ENCODE measurements at places on chromosomes 16 and 17.

- DNase-seq, result no peak
Observed at GRCh38 chr17:57010487-57010886, 32.6 kb downstream of the SCPEP1 start.

DNA sequence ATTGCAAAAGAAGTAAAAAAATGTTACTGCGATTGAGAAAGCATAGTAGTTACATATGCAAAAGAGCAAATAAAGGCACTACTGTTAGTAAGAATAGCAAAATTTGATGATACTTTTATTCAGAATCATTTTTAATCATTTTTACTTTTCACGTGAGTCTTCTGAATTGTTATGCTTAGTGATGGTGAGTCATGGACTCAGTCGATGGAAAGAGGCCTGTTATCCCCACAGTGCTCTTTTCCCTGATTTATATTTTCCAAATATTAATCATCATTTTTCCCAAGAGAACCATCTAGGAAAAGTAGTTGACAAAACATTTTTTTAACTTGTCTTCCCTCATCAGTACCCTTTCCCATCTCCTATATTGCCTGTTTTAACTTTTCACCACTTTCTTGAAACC is 181.1 kb downstream of the CHD9 start:
- DNase-seq, result no peak

GRCh38 chr17:73013816-73014663 is 78.4 kb downstream of the SLC39A11 start:
- DNase-seq, result no peak

GRCh38 chr16:88922114-88922825 is 54.7 kb downstream of the CBFA2T3 start:
- DNase-seq, result no peak

- DNase-seq, result no peak
Observed at GRCh38 chr17:81387100-81388090, 7.9 kb upstream of the BAHCC1 start.

- no peak for DNase-seq
Observed at GRCh38 chr16:84986102-84986501, 25.2 kb downstream of the ZDHHC7 start.

DNA sequence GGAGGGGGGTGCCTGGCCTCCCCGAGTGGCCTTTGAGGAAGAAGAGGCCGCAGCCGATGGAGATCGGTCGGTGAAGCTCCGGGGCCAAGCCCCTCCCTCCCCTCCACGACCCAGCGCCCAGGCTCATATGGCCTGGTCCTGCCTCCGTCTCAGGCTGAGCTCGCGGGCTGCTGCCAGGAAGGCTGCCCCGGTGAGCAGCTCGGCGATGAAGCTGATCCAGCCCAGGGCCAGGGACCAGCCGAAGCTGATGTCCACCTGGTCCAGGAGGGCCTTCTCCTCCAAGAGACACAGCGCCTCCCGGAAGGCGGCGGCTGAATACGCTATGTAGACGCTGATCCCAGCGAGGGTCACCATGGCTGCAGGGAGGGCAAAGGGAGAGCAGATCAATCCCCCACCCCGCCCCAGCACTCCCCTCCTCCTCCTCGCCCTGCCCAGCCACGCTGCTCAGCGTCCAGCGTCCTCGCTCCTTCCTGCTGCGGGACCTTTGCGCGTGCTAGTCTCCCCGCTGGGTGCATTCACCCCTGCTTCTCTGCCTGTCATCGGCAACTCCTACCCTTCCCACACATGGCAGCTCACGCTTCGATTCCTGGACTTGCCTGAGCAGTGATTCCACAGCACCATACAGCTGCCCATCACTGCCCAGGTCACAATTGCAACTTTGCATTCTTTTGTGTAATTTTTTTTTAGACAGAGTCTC is 20.5 kb downstream of the TMEM114 start:
- DNase-seq, result no peak

DNA sequence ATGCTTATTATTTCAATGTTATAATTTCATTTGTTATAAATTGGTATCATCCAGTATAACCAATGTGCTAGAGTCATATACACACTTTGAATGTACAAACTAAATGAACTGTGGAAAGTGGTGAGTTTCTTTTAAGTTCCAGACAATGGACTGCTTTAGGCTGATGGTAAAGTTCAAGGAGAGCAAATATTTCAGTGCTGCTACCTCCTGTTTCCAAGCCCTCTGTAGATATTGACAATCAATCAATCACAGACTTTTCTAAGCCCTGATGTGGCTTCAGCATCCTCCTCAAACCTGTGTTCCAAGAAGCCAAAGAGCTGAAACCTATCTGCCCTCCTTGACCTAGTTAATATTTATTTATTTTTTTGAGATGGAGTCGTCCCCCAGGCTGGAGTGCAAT is 28.2 kb upstream of the SREBF1 start:
- no peak for DNase-seq

- DNase-seq, result no peak
Observed at GRCh38 chr17:58210922-58211321, 8.1 kb downstream of the MKS1 start.

DNA sequence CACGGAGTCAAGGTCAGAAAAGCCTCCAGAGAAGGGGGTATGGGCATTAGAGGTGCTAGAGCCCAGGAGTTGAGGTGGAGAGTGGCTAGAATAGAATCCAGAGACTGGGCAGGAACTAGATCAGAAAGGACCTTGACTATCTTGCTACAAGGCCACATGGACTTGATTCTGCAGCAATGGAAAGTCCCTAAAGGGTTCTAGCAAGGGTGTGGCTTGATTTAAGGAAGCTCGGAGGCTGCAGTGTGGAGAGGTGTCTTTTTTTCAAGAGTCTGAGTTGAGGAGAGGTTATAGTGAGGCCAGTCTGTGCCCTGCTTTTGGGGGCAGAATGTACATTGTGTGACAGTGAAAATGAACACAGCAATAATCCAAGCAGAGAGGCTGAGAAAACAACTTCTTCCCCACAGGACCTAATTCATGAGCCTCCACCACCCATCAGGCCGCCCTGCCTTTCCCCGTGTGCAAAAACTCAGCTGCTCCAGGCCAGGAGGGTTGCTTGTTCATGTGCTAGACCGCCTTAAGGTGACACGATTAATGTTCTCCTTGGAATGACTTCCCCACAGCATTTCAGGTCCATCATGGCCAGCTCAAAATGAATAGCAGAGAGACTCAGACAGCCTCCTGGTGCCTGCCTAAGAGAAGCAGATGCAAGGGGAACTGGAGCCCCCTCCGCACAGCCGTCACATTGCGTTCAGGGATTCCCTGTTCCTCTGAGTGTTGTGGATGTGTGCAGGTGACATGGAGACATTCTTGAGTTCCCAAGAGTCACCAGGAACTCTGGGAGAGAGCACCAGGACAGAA is 8.7 kb upstream of the BEAN1 start:
- no peak for DNase-seq

GRCh38 chr16:5382484-5382883 is 284.9 kb upstream of the EEF2KMT start:
- DNase-seq, result no peak

DNA sequence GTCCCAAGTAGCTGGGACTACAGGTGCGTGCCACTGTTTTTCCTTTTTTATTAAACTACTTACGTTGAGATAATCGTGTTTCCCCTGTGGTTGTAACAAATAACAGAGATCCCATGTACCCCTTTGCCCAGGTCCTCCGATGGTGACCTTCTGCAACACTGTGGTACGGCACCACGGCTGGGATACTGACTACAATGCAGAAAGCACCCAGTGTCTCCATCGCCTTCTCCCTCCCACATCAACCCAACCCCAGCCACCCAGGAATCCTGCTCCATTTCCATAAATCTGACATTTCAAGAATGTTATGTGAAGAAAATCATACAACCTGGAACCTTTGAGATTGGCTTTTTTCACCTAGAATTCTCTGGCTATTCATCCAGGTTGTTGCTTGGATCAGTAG is 22.1 kb downstream of the MPRIP start:
- no peak for DNase-seq

DNA sequence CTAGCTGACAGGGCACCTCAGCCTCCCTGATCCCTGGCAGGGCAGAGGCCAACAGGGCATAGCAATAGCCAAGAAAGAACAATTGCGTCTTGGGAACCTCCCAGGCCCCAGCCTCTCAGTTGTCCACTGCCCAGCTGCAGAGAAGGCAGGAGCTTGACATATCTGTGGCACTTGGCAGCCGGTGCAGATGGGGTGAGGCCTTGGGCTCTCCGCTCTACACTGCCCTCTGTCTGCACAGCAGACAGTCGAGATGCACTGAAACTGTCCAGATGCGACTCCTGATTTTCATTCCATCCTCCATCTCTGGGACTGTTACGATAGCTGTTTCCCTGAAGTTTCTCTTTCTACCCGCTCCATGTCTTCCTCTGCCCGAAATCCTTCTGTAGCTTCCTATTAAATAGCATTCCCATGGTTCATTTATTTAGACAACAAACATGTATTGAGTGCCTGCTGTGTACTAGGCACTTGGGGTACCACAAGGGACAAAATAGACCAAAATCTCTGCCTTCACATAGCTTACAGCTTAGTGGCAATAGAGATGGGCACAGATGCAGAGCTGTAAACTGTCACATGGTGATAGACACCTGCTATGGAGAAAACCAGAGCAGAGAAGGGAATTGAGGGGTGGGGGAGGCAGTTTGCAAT is 3.3 kb downstream of the POLR3E start:
- DNase-seq, result peak; percentile 7

- peak; percentile 38 for DNase-seq
Observed at GRCh38 chr17:68565661-68566441, 35.3 kb downstream of the FAM20A start.

DNA sequence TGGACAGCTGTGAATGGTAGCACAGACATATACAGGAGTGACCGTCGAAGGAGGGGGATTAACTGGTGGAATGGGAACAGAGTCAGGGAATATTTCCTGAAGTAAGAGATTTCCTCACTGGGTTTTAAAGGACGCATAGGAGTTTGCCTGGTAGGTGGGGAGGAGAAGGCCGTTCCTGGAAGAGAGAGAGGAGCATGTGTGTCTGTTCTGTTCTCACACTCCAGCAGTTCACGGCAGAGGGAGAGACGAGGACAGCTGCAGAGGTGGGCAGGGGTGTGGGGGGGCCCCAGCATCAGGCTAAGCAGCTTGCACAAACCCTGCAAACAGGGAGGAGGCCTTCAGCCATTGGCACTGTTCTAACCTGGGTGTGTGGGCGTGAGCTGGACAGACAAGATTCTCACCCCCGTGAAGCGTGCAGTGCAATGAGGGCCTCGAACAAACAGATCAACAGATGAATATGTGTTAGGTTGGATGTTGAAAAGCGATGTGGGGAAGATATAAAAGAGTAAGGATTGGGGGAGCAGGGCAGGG is 85.3 kb upstream of the GSE1 start:
- DNase-seq, result no peak

GRCh38 chr17:74392848-74393247 is 25.5 kb downstream of the GPR142 start:
- no peak for DNase-seq

GRCh38 chr16:66081775-66082366 is 284.6 kb upstream of the CDH5 start:
- peak; percentile 41 for DNase-seq

DNA sequence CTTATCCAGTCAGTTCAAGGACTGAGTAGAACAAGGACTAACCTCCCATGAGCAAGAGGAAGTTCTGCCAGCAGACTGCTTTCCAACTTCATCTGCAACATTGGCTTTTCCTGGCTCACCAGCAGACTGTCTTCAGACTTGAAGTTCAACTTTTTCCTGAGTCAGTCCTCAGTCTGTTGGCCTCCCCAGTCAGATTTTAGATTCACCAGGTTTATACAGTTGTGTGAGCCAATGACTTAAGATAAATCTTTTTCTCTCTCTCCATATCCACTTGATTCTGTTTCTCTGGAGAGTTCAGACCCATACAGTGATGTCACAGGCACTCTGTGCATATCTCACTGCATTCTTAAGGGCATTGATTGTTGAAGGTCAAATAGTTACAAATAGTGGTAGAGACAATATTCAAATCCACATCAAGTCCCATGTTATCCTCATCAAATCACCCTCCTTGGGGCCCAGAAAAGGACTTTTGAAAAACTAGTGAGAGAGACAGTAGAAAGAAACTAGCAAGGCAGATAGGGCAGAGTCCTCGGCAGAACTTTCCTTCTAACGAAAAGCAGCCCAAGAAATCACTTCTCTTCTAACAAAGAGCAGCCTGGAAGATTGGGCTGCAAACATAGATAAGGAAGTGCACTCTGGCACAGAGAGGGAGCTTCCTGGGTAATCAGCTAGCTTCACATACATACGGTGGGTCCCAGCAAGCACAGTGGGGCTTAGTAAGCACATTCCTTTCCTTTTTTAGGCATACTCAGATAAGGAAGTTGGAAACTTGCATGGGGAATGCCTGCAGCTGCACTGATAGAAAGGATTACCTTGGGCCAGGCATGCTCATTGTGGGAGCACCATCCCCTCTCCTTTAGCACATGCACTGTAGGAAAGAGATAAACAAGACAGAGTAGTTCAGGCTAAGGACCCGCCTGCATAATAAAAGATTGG is 132.3 kb upstream of the FAM20A start:
- no peak for DNase-seq

GRCh38 chr16:67965668-67966548 is 2.5 kb downstream of the SLC12A4 start:
- DNase-seq, result no peak

DNA sequence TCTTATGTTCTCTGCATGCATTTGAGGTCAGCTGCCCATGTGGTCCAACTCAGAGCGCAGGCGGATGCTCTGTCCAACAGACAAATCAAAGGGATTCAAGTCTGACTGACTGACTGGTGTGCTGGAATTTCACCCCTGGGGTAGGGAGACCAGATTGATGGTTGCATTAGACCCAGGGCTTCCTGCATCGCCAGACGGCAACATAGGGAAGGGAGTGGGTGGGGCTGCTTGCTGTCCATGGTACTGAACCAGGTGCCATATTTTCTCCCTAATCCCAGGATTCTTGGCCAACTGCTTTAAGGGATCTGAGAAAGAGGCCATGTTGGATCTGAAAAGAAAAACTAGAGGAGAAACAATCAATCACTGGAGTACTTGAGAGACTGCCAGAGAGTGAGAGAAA is 332.0 kb downstream of the XYLT1 start:
- DNase-seq, result no peak

DNA sequence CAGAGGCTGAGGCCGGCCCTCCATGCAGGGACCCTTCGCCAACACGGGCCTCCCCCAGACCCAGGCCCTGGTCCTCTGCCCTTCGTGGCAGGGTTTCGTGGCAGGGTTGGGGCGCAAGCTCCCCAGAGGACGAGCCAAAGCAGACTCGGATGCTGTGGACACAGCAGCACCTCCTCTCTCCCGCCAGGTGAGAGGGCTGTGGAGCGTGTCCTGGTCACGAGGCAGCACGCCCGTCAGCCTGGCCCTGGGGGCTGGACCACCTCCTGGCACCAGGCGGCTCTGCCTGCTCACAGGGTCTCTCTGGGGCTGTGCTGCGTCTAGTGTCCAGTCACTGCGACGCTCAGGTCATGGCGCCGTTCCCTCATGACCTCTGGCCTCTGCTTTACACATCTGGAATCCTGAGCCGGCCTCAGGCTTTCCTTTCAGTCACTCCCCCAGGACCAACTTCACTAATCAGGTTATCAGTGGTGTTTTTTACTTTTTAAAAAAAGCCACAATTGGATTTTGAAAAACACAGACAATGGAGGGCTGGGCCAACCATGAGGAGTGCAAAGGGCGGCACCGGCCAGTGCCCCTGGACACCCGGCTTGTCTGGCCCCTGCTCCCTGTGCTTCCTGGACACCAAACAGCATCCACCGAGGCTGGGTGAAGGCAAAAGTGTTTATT is 5.4 kb downstream of the NDUFAF8 start:
- no peak for DNase-seq

Data from AG09309 (cell line).